ENCODE measurements at places on chromosomes 5 and 9. TPM values are rescaled to one million over a fixed set of nuclear protein-coding genes. Genes with fewer than 3 reads are reported as not detected.

The CATSPER3 gene
- total RNA-seq = 1.4 TPM

The LHX2 gene
- 69.2 TPM for total RNA-seq

GRCh38 chr5:135718151-135718550 lies 116.3 kb upstream of the SLC25A48 start:
- DNase-seq = no peak

DNA sequence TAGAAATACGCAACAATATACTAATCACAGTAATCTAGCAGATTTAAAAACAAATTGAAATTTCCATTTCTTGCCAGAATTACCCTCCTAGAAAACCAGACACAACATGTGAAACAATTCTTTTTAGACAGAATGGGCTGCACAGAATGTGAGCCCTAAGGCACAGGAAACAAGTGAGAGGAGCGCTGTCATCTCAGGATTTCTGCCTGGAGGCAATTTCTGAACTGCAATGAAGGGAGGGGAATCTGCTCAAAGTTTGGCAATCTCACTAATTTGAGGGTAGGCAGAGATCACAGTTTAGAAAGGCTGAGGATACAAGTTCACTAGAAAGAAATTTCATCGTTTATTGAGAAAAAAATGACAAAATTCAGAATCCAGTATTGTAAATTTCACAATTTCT lies 70.3 kb downstream of the INIP start:
- DNase-seq = no peak

GRCh38 chr9:108224716-108225115 lies 631.1 kb downstream of the ACTL7B start:
- no peak for DNase-seq

DNA sequence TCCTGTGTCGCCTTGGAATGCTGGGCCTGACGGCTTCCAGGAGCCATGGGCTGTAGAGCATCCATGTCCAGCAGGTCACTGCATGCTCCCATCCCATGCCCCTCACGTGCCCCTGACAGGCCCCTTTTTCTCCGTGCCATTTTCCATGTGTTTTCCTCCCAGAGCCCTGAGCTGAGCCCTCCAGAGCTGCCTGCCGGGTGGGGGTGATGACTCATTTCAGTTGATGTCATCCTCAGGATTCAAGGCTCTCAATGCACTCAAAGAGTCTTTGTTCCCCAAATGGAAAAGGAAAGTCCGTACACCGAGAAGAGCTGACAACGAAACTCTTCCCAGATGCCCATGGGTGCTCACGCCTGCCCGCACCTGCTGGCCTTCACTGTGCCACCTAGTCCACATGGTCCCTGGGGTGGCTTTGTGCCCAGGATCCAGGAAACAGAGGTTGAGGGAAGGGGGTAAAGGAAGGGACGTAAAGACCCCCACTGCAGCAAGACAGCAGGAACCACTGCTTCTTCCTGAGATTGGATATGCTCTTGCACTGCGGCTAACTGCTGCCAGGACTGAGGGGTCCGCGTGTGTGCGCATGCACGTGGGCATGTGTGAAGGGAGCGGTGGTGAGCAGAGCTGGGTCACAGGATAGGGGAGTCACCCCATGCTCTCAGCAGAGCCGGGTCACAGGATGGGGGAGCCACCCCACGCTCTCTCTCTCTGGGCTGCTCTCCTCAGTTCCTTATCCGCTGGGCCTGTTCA lies 27.6 kb downstream of the COL15A1 start:
- DNase-seq = peak; percentile 52

DNA sequence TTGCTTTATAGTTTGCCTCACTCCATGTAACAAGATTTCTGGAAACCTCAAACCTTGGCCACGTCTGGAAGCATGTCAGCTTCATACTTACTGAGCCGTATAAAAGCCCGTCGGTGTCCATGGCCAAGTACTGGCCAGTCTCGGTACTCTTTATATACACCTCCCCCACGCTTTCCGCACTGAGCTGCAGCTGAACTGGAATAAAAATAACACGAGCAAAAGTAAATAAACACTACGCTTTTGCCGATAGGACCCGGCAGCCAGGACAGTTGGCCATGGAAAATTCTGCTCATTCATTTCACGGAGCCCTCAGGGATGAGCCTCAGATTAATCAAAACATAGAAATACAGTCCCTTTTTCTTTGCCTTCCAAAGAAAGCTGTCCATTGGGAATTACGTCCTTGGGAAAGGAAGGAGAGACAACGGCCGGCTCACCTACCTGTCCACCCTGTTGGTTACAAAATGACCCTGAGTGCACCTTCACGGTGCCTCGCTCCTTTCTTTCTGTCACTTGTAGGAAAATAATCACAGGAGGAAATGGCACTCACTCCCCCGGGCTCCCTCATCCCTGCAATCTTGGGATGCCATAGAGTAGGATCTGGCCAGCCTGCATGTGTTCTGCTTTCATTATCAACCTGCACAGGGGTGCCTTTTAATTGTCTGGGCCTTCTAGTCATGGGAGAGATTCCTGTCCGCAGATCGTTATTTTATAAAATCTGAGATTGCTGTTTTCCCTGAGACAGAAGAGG lies 85.1 kb downstream of the FGF1 start:
- no peak for DNase-seq

DNA sequence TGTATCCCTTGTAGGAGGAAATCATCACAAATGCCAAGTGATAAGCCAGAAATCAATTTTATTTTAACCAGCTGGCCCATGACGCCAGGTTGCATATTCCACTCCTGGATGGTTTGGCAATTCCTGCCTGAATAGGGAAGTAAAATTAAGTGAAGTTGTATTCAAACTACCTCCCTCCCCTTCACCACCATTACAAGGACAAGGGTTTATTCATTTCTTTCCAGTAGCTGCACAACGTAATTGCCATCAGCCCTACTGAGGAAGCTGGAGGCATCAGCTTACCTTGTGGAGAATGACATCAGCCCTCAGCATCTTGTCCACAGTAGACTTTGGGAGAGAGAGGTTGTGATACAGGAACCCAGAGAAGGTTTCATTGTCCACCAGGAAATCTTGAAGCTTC lies 66.6 kb downstream of the ABCA1 start:
- no peak for DNase-seq

DNA sequence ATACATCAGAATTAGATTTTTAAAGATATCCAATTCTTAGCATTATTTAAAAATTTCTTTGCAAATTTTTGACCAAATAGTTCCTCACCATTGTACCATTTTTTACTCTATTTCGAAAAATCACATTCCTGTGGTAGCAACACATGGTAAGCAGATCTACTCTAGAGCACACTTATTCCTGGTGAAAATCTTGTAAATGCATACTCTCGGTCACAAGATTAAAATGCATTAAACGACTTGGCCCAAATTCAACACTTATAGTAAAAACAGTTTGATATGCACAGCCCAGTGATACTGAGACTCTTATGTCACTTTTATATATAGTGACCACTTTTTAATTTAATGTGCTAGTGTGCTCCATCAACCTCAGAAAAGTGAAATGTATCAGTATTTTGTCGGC lies 208.8 kb upstream of the TARS1 start:
- no peak for DNase-seq

DNA sequence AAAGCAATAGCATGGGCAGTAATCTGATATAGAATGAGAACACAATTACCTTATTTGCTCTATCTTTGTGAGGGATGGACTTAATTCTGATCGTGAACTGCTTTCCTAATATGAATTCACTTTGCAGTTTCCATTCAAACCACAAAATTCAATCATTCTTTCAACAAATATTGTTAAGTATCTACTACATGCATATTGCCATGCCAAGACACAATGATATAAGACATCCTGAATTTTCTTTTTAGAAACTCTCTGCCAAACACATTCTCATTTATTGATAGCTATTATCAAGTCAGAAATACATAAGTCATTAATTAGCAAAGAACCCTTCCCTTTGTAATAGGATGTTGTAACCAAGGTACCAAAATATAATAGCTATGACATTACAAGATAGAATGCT lies 121.6 kb upstream of the TARS1 start:
- no peak for DNase-seq

DNA sequence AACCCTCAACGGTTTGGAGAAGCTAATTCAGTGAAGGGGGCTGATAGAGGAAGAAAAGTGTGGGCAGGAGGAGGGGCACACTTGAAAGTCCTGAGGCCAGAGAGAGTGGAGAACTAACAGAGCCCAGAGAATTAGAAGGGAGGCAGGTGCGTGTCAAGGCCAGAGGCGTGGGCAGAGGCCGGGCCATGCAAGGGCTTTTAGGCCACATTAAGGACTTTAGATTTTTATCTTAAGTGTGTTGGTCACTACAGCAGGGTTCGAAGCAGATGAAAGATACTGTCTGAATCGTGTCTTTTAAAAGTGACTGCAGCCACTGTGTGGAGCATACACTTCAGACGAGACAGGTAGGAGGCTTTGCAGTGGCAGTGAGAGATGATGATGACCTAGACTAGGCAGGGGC lies 6.7 kb downstream of the ADRA1B start:
- DNase-seq = no peak

DNA sequence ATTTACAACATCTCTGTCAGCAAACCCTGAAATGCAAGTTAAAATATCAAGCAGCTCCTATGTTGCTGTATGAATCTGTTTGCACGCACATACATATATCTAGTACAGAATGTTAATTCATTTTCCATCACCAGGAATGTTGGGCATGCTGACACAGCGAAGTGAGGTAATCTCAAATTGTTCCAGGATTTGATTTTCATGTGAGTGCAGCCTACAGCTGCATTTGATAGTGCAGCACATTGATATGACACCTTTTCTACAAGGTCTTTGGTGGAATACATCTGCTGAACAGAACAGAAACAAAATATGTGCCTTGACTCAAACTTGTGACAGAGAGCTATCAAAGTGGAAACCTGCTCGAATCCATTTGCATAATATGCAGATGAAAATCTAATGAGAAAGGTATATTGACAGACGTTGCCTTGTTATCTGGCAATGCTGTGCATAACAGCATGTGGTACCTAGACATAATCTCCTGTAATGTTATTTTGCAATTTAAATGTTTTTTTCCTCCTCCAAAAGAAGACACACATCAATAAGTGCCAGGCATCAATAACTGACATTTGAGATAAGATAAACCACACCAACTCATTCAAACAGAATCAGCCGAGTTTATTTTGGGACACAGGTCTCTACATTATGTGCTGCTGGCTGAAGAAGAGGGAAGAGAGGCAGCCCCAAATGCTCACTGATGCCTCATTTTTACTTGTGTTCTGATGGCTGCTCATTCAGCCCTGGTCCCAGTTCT lies 512.2 kb downstream of the ZNF608 start:
- no peak for DNase-seq

DNA sequence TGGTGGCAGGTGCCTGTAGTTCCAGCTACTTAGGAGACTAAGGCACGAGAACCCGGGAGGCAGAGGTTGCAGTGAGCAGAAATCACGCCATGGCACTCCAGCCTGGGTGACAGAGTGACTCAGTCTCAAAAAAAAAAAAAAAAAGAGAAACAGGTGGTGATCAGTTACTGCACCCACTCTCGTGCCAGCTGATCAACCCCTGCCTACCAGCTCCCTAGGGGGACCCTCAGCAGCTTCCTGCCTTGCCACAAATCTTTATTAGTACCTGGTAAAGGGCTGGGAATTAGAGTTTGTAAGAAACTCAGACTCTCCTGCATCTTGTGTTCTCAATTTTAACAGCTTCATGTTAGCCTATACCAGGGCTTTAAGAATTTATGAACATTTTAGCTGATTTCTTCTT lies 914.9 kb downstream of the EFNA5 start:
- DNase-seq = no peak

DNA sequence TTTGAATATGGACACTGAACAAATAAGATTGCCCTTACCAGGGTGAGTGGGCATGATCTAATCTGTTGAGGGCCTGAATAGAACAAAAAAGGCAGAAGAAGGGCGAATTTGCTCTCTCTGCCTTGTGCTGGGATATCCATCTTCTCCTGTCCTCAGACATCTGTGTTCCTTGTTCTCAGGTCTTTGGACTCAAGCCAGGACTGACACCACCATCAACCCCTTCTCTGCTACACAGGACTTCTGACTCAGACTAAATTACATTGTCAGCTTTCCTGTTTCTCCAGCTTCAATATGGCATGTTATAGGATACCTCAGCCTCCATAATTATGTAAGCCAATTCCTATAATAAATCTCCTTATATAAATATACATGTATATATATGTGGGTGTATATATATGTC lies 40.8 kb upstream of the SLCO6A1 start:
- no peak for DNase-seq

Data from dorsolateral prefrontal cortex (tissue), 122 donors.